ENCODE measurements at places on chromosomes 1 and 21.

- no peak for DNase-seq
Observed at GRCh38 chr1:151968058-151968457, 25.6 kb downstream of the S100A10 start.

GRCh38 chr1:17308593-17308992 is 596 bp downstream of the PADI4 start:
- no peak for DNase-seq

GRCh38 chr1:19923953-19924346 is 533 bp upstream of the PLA2G2E start:
- DNase-seq: no peak

DNA sequence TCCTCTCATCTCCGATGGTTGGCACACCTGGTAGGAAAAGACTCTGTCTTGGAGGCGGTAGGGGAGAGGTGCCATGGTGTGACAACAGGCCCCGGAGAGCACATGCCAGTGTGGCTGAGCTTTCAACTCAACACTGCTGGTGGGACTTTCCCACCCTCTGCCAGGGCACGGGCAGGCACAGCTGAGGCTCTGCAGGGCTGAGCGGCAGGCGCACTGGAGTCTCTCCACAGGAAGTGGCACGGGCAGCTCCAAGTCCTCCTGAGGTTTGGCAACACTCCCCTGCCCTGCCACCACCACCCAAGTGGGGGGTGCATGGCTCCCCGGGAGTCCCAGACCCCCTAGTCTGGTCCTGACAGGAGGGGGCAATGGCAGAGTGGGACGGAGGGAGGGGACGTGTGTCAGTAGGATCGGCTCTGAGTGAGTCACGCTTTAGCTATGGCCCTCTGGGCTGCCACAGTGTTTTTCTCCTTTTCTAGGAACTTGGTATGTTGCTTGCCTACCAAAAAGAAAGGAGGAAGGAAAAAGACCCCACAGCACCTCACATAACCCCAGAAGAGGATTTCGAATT is 27.3 kb upstream of the EVA1B start:
- no peak for DNase-seq

DNA sequence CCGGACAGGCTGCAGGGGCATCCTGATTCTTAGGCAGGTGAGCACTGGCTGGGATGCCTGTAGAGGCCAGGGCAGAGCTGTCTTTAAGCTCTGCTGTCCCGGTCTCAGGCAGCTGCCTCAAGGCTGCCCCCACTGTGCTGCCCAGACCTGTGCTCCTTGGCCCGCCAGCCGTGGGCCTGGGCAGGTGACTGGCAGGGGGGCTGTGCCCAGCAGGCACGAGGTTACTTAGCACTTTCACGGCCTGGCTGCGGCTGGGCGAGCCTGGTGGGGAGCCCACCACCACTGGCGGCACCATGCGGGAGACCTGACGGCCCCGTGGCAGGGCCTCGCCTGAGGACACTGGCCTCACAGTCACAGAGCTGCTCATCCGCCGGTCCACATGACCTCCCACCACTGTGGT is 8.2 kb downstream of the CRYBG2 start:
- DNase-seq: no peak

DNA sequence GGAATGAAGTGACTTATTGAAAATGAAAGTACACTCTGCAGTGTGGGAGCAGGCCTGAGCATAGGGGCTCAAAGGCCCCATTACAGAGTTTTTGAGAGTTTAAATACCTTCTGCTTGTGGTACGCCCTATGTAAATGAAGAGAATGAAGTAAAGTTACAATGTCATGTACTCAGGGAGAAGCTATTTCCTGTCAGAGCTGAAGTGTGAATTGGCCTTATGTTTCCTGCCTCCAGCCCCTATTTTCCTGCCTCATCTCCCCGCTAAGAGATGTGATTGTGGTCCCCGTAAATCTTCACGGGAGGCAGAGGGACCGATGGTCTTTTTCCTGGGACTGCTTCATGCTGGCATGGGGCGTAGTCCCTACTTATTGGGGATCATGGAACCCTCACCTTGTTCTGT is 2.5 kb upstream of the ZNF683 start:
- no peak for DNase-seq

GRCh38 chr1:118136187-118136941 is 48.7 kb downstream of the SPAG17 start:
- DNase-seq: no peak

GRCh38 chr1:145784409-145784808 is 39.5 kb downstream of the RNF115 start:
- DNase-seq: no peak

DNA sequence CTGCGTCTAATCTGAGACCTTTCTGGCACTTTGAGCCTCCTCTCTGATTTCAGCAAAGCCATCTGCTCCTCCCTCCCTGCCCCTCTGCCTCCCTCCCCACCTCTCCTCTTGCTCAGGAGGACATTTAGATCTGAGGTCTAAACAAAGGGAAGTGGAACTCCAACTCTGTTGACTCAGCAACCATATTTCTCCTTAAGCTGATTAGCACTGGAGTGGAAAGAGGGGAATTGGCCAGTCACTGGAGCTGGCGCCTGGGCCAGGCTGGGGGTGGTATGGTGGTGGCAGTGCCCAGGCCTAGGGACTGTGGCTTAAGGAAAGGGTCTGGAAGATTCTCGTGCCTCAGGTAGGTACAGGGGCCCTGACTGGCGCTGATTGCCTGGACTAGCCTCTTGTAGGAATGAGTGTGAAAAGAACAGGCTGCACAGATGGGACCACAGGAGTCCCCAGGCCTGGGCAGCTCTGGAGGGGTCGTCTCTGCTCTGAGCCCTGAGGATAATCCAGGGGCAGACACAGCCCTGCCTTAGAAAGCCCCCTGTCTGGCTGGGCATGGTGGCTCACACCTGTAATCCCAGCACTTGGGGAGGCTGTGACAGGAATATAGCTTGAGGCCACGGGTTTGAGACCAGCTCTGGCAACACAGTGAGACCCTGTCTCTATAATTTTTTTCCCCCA is 11.9 kb downstream of the SH2D2A start:
- DNase-seq: no peak

DNA sequence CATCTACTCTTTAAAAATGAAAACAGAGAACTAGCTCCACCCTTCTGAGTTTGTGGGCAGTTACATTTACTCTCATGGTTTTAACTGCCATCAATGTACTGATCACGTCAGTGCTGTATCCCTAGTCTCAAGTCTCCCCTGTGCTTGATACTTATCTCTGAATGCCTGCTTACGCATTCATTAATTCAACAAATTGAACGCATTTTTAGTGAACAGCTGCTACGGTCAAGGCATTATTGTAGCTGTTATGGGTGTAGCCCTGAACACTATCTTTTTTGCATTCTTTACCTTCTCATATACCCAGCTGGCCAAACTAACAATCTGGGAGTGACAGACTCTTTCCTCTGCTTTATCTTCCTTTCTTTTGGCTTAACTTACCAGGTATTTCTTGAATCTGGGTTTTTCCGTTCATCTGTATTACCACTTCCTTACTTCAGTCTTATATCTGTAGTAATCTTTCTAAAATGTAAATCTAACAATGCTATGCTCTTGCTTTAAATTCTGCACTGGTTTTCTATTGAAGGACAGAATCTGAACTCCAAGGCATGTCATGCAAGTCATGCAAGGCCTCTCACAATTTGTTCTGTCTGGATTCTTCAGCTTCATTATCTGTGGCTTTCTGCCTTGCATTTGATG is 33.3 kb downstream of the SMG7 start:
- no peak for DNase-seq

DNA sequence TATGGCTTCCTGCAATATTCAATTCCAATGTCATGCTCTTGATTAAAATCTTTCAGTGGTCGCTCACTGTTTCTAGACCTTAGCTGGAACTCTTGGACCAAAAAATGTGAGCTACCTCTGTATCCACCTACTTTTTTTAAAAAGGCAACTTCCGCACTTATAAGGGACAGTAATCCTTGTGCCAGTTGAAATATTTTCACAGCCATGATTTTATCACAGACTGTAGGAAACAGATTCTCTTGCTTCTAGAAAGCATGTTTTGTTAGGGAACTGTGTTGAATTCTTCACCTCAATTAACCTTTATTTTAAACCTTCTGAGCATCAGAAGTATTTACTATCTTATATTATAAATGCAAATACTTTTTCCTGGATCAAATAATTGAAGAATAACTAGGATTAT is 296.0 kb upstream of the ST6GALNAC5 start:
- DNase-seq: no peak

GRCh38 chr1:201551877-201552731 is 13.2 kb downstream of the NAV1 start:
- DNase-seq: no peak

DNA sequence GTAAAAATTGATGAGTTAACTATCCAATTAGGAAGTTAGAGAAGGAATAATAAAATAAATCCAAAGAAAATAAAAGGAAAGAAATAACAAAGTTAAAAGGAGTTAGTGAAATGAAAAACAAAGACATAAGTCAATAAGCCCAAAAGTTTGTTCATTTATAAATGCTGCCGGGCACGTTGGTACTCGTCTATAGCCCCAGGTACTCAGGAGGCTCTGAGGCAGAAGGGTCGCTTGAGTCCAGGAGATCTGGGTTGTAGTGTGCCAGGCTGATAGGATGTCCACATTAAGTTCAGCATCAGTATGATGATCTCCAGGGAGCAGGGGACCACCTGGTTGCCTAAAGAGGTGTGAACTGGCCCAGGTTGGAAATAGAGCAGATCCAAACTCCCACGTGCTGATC is 35.5 kb upstream of the VANGL1 start:
- no peak for DNase-seq

DNA sequence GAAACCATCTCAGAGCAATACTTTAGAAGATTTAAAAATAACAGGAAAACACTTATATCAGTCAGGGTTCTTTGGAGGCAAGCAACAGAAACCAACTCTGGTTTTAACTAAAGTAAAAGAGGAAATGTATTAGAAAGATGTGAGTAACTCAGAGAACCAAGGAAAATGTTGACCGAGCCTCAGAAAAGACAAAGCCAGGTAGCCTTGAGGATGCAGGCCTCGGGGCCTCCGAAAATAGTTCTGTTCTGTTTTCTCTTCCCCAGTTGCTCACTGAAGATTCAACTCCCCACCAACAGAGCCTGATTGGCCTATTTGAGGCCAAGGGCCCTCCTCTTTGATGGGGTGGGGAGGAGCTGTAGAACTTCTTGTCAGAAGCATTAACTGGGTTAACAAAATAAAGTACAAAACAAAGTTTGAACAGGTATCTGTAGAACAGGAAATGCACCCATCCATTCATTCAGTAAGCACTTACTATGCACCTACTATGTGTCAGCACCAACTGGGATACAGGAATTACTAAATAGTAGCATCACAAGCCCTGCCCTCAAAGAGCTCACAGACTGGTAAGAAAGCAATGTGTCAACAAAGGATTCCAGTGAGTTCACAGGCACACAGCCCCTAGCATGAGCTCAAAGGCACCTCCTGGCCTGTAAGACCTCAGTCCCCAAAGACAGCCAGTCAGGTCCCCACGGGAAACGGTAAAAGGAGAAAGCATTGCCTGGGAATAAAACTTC is 12.6 kb downstream of the SLAMF8 start:
- no peak for DNase-seq

DNA sequence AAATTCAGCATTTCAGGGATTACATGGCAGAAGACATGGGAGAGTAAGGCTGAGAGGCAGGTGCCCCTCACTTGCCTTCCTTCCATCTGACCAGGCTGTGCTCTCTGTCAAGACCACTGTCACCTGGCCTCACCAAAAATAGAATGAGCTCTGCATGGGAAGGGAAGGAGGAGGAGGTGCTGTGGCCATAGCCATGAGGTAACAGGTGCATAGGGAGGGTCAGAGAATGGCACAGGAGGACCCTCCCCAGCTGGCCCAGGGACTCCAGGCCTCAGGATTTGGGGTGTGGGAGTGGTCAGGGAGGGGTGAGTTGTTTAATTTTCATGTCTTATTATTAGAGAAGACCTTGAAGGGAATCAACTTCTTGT is 192.3 kb downstream of the FCRL5 start:
- no peak for DNase-seq

DNA sequence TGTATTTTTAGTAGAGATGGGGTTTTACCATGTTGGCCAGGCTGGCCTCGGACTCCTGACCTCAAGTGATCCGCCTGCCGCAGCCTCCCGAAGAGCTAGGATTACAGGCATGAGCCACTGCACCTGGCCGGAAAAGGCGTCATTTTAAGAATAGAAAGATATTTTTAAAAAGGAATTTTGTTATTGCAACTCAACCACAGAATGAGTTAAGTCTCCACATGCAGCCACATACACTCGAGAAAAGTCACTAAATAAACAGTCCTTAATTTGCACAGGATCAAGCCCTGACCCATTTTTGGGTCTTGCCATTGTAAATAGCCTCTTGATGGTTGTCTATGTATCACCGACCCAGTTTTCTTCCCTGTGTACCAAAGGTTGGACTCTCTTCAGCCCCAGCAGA is 85.5 kb downstream of the FBXO2 start:
- no peak for DNase-seq

DNA sequence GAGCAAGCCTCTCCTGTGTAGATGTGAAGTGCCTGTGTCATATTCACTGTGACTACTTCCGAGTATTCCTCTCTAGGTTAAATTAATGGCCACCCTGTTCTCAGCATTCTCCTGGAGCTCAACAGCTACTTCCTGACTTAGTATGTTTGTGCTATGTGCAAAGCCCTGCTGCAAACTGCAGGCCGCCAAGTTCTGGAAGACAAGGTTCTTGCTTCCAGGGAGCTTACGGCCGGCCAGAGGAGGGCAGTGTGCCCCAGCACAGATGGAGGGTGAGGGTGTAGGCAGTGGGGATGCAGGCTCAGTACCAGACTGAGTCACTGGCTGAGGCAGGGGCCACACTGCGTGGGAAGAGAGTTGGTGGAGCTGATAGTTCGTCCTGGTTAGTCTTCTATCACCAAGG is 43.2 kb downstream of the ELK4 start:
- no peak for DNase-seq

GRCh38 chr1:173520799-173521198 is 43.7 kb downstream of the PRDX6 start:
- DNase-seq: no peak

DNA sequence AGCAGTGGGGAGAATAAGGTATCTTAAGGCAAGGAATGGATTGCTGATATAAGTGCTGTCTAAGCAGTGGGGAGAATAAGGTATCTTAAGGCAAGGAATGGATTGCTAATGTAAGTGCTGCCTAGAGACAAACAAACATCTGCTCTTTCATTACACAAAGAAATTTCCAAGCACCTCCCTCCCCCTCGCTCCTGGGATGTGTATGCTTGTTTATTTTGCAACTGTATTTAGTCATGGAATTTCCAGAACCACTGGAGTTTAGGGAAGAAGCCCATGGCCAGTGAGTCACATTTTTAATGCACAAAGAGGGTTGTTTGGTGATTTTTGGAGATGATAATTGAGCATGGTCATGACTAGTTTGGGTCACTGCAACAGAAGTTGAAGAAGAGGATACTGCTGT is 21.5 kb downstream of the PDPN start:
- no peak for DNase-seq

- DNase-seq: no peak
Observed at GRCh38 chr1:231541842-231542241, 13.4 kb downstream of the TSNAX start.
